RPMI8226 (cell line): ENCODE measurements at places on chromosomes 11 and 22.

DNA sequence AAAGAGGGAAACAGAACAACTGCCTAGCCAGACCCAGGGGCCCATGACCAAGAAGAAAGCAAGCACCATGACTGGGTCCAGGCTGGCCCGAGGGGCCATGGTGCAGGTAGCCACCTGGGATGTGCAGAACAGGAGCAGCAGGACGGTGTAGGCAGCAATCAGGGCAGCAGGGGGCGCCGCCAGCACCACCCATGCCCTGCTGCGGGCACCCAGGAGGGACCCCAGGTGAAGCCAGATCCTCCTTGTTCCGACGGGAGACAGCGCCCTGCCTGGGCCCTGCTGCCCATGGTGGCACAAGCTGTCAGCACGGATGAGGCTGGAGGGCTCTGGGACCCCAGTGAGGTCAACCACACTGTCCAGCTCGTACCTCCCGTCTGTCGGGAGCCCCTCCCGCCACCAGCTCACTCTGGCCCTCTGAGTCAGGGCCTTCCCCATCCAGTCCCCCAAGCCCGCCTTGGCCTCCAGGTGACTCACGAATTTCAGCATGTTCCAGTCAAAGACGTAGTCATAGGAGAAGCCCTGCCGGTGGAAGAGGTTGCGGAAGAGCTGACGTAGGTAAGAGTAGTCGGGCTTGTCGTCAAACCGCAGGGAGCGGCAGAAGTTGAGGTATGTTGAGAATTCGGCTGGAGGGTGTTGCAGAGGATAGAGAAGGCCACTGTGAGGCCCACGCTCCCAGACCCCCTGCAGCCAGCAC is 18.8 kb downstream of the CSNK1E start:
- DNase-seq = peak; percentile 19

DNA sequence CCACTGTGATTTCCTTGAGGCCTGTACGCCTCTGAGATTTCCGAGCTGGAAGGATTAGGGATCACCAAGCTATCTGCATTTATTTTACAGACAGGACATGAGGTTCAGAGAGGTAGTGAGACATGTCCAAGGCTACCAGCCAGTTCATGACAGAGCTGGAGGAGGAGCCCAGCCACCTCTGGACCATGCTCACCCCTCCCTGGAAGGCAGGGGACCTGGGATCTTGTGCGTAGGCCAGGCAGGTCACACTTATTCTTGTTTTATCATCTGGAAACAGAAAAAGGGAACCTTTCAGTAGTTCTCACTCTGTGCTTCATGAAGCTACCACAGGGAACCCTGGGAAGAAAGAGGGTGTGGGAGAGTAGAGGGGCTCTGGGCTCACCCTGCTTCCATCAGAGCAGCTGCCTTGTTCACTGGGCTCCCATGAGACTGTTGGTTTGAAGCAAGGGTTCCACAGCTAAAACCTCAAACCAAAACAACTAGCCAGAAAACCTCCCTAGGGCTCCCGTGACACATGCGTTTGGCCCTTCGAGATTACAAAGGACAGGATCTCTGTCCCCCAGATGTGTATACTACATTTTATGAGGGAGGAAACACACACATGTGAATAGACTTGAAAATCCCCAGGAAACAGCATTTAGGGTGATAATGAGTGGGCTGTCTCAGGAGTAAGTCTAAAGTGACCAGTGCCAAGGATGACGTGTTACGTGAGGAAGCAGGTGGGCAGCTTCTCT is 106.4 kb downstream of the DSCAML1 start:
- no peak for DNase-seq

DNA sequence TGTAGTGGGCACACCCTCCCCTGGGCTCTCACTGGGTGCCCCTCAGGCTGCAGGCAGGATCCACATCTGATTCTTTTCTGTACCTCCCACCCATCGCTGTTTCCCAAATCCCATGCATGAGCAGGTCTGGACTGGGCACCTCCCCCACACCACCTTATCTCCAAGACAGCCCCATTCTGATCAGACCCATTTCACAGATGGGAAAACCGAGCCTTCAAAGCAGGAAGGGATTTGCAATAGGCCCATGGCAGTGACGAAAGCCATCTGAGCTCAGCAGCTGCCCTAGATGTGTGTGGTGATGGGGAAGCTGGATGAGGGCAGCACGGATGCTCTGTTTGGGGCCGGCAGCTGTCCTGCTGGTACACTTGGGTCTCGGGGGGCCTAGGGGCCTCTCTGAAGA is 41.4 kb downstream of the WNT7B start:
- no peak for DNase-seq

DNA sequence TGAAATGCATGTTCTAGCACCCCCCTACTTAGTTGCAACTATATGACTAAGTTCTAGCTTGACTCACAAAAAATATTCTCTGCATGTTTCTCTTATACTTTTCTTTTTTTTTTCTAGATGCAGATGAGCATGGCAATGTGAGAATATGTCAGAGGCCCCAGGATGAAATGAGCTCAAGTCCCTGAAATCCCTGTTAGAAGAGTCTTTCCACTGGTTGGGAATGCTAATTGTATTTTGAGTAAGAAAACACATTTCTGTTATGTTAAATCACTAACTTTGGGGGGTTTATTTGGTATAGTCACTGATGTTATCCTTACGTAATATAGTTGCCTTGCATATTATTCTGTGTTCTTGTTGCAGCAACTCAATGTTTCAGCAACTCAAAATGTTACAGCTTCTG is 306.1 kb upstream of the CCDC179 start:
- DNase-seq = no peak

DNA sequence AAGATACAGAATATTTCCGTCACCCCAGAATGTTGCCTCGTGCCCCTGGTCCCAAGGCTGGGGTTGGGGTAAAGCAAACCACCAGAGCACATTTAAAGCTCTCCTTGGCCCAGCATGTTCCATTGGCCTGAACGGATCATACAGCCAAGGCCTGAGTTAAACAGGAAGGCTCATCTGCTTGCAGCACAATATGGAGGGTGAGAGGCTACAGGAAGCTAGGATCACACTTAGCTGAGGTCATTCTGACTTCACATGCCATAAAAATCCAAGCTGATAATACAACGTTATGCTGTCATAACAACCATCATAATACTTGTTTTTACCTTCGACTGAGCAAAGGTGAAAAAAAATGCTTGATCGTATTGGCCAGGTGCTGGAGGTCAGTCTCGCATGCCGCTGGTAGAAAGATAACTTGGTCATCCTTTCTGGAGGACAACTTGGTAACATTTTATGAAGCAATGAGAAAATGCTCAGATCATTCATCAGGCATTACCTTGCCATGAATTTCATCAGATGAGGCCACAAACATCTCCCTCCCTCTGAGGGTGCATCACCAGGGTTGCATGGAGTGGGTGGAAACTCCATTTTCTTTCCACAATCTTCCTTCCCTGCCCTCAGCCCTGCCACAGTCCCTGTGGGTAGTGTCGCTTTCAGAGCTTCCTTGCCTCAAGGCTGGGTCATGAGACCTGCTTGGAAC is 31.9 kb upstream of the RTL6 start:
- no peak for DNase-seq

DNA sequence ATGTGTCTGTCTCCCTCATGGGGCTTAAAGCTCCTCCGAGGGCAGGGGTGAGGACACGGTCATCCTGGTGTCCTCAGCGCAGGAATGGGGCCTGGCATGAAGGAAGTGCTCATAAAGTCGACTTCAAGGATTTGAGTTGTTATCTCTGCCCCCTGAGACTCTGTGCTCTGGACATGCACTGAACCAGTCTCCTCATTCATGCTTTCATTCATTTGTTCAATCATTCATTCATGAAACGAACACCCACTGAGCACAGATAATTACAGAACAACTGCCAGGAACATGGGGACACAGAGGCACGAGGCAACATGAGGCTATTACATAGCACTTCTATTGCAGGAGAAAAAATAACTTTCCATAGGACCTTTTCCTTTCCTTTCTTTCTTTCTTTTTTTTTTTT is 16.5 kb downstream of the TMPRSS6 start:
- DNase-seq = no peak

GRCh38 chr11:2934021-2934550 is 4.9 kb upstream of the PHLDA2 start:
- DNase-seq = no peak

DNA sequence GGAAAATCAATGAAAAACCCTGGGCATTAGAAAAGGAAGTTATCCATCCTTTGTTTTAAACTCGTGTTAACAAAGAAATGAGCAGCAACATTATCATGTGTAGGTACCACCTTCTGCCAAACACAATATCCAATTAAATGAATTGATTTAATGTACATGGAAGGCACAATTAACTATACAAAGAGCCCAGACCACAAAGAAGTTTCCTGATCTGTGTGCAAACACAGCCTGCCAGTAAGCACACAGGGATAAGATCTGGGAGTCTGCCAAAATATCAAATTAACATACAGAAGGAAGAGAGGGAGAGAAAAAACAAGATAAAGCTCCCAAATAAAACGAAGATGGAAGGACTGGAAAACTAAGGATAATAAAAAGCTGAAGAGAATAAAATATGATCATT is 54.1 kb upstream of the SLC25A1 start:
- no peak for DNase-seq

DNA sequence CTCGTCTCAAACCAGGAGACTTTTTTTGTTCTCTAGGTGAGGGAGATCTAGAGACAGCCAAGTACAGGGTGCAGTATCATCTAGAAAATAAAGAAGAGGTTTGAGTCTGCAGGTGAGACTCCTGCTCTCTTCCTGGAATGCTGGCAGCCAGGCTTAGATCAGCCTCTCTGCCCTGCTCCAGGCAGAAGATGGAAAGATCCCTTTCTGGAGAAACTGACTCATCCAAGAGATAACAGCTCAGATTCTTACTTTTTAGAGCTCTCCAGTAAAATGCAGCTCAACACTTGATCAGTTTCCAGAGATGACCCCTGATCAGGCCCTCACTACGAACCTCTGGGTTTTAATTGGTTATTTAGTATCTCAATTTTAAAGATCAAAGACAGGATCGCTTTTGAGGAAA is 44.6 kb upstream of the EHF start:
- DNase-seq = no peak

DNA sequence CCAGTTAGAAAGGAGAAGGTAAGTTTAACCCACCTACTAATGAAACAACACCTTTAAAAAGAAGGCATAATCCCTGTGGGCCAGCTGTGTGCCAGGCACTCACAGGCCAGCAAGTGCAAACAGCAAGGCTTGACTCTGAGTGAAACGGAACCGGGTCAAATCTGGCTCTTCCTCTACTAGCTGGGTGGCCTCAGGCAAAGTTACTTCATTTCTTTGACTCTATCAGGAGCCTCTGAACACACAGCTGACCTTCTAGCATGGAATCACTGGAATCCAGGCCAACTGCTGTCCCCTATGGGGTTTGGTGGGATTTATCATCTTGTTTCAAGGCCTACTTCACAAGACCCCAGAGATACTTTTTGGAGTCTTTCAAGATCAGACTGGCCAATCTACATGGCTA is 3.3 kb downstream of the RAB38 start:
- no peak for DNase-seq

GRCh38 chr11:34358258-34358727 is 483 bp upstream of the ABTB2 start:
- no peak for DNase-seq
